ENCODE measurements at places on chromosomes 11 and 22. TPM values are rescaled to one million over a fixed set of nuclear protein-coding genes. Genes with fewer than 3 reads are reported as not detected.
A peak's percentile ranks its signal among the peaks of the same experiment; 100 is the strongest.

TSPAN32 gene
- total RNA-seq: 0.62 TPM

PYGM gene
- 2.7 TPM for total RNA-seq

OPCML gene
- 0.08 TPM for total RNA-seq

C11orf91 gene
- not detected for total RNA-seq

CEND1 gene
- 0.40 TPM for total RNA-seq

CRYAB gene
- 10.6 TPM for total RNA-seq

- no peak for DNase-seq
Measured at GRCh38 chr11:111523343-111523742, 8.8 kb downstream of the HOATZ start.

- no peak for DNase-seq
Measured at GRCh38 chr22:45008186-45008681, 1.6 kb downstream of the PHF21B start.

GRCh38 chr22:31284281-31285155 lies 7.8 kb downstream of the PIK3IP1 start:
- no peak for DNase-seq

DNA sequence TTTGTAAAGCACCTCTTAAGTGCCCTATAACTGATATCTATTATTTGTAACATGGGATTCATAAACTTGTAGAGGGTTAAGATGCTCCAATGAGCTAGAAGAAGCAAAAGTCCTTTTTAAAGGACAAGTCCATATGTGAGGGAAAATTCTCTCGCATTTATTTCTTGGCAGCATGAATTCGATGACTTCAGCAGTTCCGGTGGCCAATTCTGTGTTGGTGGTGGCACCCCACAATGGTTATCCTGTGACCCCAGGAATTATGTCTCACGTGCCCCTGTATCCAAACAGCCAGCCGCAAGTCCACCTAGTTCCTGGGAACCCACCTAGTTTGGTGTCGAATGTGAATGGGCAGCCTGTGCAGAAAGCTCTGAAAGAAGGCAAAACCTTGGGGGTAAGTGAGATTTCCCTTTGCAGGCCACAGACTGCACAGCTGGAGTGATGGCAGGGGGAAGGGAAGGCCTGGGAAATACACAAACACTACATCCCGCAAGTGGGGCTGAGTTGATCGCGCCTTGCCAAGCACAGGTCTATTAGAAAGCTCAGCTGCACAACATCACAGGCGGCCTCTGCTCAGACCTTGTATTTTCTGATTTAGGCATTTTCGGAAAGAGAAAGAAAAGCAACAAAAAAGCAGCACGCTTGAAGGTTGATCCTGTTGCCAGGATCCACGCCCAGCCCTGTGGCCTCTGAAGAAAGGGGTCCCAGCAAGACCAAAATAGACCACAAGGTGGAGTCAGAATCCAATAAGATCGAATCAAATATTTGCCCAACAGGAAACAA lies 1.5 kb downstream of the MS4A8 start:
- peak; percentile 63 for DNase-seq

All from colonic mucosa (tissue), 4 donors.